ENCODE measurements at places on chromosomes 1 and 21. TPM values are rescaled to one million over a fixed set of nuclear protein-coding genes. Genes with fewer than 3 reads are reported as not detected.

DNA sequence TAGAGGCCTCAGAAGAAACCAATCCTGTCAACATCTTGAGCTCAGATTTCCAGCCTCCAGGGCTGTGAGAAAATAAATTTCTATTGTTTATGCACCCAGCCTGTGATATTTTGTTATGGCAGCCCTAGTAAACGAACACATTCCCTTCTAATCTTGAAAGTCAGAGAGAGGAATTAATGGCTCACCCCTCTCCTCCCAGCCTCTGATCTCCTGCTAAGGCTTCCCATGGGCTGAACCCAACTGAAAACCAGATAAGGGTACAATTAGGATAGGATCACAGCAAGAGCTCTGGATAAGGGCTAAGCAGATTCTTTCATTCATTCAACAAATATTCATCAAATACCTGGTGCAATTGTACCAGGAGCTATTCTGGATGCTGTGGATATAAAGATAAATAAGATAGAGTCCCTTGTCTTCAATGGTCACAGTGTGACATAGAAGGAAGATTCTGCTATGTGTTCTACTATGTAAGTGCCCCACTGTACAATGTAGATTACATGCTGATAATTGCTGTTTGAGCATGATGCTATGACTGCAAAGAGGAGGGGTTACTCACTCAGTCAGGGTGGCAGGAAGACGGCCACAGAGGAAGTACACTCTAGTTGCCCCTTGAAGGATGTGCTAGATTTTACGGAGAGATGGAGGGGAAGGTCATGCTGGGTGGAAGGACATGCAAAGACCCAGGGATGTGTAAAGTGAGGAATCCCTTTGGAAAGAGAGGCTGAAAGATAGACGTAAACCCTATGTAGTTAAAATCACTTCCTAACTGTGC, 203.3 kb upstream of the JUN start:
- DNase-seq, result peak; percentile 24

DNA sequence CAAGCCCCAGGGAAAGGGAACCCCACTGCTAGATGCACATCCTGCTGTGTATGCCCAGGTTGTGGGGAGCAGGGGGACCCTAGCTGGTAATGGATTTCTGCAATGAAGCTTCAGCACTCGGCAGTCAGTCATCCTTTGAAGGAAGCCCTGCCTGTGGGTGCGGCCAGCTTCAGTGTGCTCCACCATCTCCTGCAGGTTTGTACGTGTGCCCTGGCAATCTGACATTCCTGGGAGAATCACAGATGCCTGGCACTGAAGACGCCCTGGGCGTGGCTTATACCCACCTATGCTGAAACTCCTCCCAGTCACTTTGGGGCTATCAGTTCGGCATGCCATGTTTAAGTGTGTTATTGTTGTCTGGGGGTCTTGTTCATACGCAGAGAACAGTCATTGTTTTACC, 6.8 kb downstream of the SPRR5 start:
- no peak for DNase-seq

- peak; percentile 61 for DNase-seq
Measured at GRCh38 chr1:27102707-27103468, 52.0 kb downstream of the SLC9A1 start.

The OLFML2B gene
- total RNA-seq, result 1.1 TPM

DNA sequence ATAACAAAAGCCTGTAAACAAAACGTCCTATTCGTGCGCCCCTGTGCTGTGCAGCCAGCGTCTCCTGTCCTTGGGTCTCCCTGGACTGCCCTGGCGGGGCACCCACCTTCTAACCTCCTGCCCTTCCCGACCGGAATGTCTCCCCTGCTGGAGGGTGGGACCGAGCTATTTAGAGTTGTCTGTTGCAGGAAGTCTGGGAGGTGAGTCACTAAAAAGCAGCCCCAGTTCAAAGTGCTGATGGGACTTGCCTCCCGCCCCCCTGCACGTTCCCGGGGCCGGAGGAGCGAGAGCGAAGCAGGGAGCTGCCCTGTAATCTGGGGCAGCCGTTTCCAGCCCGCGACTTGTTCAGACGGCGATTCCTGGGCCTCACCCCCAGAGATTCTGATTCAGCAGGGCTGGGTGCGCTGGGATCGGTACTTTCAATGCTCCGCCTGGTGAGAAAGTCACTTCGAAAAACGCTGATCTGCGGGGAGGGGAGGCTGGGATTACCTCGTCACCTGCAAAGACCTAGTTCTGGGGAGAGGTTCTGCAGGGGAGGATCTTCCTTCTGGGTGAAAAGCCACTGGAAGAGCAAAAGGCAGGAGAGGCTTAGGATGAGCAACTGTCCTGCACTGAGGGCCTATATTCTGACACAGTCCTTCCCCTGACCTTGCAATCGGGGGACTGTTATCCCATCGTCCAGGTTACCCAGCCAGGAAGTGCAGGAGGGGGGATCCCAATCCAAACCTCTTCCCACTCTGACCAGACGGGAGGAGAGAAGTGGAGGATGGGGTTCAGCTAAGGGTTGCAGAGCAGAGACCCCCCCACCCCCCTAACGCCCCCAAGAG, 1.2 kb upstream of the DHRS3 start:
- peak; percentile 64 for DNase-seq

GRCh38 chr1:23875382-23875781, 7.3 kb upstream of the FUCA1 start:
- no peak for DNase-seq

GRCh38 chr21:42461185-42461520, 34.9 kb downstream of the RSPH1 start:
- DNase-seq, result no peak

The FDPS gene
- 85.4 TPM for total RNA-seq

- DNase-seq, result no peak
Measured at GRCh38 chr1:168693872-168694238, 35.2 kb downstream of the DPT start.

- DNase-seq, result no peak
Measured at GRCh38 chr1:40409467-40409866, 35.9 kb downstream of the SMAP2 start.

- no peak for DNase-seq
Measured at GRCh38 chr1:175341631-175342429, 149.3 kb upstream of the KIAA0040 start.

The ATP1A4 gene
- total RNA-seq, result under 0.01 TPM

GRCh38 chr1:232995189-232995588, 44.8 kb downstream of the NTPCR start:
- no peak for DNase-seq

- no peak for DNase-seq
Measured at GRCh38 chr1:92404661-92405060, 82.1 kb downstream of the GFI1 start.

The NBPF26 gene
- 68.1 TPM for total RNA-seq

The ADAMTSL4 gene
- total RNA-seq, result 10.5 TPM

- peak; percentile 78 for DNase-seq
Measured at GRCh38 chr1:32372149-32372756, 9.9 kb downstream of the TSSK3 start.

DNA sequence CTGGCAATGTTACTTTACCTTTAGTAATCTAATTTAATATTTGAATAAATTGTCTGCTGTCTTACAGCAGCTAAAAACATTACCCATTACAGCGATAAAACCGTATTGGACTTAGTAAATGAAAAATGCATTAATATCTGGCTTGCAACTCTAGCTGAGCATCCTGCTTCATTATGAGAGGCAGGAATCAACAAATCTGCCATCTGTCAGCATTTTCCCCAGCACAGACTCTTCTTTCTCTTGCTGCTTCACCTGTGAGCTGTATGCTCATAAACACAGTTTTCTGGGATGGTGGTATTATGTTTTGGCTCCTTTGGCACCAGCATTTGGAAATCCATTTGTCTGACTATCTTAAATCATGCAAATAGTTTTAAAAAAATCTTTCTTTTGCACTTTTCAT, 487.1 kb downstream of the KCNT2 start:
- no peak for DNase-seq

- DNase-seq, result no peak
Measured at GRCh38 chr1:208089761-208090370, 154.3 kb downstream of the PLXNA2 start.

DNA sequence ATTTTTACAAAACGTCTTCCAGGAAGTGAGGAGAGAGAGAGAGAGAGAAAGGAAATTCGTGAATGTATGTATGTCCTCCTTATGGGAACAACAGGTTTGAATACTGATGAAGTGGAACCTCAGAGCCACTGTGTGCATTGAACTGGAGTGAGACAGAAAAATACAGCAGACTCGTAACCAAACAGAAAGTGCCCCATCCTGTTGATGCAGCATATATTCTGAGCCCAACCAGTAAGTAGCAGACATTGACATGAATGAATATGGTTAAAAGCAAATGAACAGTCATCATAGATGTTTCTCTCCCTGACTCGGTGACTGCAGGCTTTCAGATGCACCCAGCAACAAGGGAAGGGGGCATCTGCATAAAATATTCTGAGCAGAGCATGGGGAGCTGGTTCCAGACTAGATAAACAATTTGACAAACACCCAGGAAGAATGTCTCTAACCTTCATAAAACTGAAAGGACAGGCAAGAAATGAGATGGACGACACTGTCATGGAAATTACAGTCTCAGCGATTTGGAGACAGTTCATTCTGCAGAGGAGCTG, 471.0 kb upstream of the PBX1 start:
- DNase-seq, result no peak
